ENCODE measurements at places on chromosomes 1 and 21. TPM values are rescaled to one million over a fixed set of nuclear protein-coding genes. Genes with fewer than 3 reads are reported as not detected.

DNA sequence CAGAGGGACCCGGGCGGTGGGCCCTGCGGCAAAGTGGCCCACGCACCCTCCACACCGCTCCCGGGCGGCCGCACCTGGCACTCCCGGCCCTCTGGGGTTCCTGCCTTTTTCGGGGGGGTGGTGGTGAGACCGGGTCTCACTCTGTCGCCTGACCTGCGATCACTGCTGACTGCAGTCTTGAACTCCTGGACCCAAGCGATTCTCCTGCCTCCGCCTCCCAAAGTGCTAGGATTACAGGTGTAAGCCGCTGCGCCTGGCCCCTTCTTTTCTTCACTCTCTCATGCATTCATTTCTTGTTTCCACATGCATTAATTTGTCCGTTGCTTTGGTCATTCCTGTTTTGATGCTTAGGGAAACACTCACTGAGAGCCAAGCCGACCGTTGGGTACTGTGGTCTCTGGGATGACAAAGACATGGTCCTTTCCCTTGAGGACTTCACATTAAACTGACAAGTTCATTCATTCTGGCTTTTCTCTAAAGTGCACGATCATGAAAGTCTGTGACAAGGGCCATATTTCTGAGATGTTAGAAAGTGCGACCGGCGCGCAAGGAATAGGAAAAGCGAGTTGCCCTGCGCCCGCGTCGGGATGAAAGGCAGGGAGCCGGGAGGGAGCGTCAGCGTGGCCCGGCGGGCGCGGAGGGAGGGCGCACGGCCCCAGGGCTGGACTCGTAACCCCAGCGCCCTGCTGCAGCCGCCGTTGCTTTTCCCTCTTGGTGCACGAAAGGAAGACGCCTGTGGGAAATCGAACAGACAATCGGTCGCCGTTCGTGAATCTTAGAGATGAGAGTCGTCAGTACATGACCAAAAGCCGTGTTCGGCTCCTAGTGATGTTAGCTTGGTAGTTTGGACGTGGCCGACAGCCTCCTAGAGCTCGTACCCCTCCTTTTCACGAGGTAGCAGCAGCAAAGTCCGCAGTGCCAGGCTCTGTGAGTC is 1.0 kb upstream of the MCOLN2 start:
- no peak for DNase-seq

GRCh38 chr1:180123463-180123936 is 31.2 kb upstream of the QSOX1 start:
- DNase-seq, result no peak

DNA sequence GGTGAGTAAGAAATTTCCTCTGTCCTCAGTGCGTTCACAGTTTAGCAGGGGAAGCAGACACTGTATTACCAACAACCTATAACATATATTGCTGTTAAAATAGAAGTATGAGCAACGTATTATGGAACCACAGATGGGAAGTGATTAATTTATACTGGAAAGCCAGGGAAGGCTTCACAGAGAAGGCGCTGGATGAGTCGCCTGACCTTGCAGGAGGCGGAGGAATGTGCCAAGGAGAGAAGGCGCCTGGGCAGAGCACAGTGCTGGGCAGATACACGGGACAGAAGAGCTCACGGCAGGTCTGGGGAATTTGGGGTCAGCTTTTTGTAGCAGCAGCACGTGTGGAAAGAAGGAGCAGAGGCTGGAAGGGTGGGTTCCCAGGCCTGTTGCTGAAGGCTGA is 116.3 kb downstream of the DHRS3 start:
- DNase-seq, result no peak

GRCh38 chr1:7345516-7345915 is 425.6 kb upstream of the VAMP3 start:
- no peak for DNase-seq

- no peak for DNase-seq
Measured at GRCh38 chr1:18651713-18652112, 21.1 kb downstream of the PAX7 start.

- peak; percentile 62 for DNase-seq
Measured at GRCh38 chr1:22826604-22827580, 116.3 kb downstream of the EPHB2 start.

Gene VWA5B1
- 0.43 TPM for total RNA-seq

GRCh38 chr1:153599847-153600246 is 13.1 kb downstream of the S100A16 start:
- DNase-seq, result no peak

GRCh38 chr1:178048883-178049282 is 45.0 kb upstream of the RASAL2 start:
- DNase-seq, result no peak

Gene RGS1
- total RNA-seq, result 24.7 TPM

DNA sequence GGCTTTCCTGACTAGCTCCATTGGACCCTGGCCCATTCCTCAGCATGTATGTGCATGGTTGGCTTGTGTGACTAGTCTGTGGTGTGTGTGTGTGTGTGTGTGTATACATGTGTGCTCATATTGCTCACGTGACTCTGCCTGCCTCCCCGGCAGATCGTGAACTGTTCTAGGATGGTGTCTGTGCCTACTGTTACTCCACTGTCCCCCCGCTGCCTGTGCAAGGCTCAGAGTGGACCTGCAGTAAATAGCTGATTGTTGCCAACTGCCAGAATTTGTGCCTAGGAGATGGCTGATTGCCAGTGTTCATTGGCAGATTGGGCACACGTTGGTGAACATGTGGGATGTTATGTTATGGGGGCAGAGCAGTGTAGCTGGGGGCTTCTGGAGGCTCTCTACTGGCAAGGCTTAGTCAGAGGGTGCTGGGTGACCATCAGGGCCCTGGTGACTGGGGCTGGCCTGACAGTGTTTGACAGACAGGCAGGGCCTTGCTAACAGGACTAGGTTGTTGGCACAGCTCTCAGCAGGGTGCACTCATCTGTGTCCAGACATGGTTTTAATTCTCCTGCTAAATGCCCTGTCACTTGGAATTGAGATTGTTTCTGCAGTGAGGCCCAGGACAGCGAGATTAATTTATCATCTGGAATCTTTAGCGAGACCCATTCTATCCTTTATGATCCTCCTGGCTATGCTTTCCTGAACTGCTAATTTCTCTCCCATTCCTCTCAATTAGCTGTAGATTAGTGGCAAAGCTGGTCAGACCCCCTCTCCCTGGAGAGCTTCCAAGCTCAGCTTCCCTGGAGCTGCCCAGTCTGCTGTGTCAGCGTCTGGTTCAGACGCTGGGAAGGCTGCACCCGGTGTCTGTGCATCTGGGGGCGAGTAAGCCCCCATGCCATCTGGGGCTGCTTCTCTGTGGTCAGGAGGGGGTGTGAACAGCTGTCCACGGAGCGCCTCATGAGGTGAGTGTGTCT is 20.8 kb downstream of the SLC6A17 start:
- no peak for DNase-seq

- no peak for DNase-seq
Measured at GRCh38 chr1:185788386-185788785, 54.2 kb downstream of the HMCN1 start.

Gene TIE1
- 23.6 TPM for total RNA-seq

- DNase-seq, result no peak
Measured at GRCh38 chr1:2304921-2305681, 77.0 kb downstream of the SKI start.

GRCh38 chr1:37666241-37666867 is 26.0 kb upstream of the CDCA8 start:
- DNase-seq, result no peak

GRCh38 chr1:34926156-34926555 is 3.3 kb downstream of the DLGAP3 start:
- DNase-seq, result no peak

DNA sequence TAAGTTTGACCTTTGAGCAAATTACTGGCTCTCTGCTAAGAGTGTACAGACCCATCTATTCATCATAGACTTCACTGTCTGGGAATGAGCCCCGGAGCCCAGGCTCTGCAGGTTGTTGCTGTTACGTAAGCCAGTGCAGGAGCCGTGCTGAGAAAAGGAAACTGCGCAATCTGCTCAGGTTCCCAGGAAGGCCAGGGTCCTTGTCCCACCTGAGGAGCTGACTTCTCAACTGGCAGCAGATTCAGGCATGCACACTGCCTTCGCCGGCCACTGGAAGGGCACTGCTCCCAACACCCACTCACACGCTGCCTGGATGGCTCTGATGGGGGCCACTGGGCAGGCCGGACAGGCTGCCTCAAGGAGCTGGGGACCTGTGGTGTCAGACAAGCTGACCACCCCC is 19.5 kb downstream of the RCAN1 start:
- DNase-seq, result no peak

Gene S100A14
- total RNA-seq, result 0.55 TPM

GRCh38 chr1:197471248-197471985 is 203.4 kb downstream of the CRB1 start:
- no peak for DNase-seq

- no peak for DNase-seq
Measured at GRCh38 chr1:155979597-155980343, 1.4 kb upstream of the ARHGEF2 start.

GRCh38 chr1:46065405-46065804 is 67.0 kb downstream of the PIK3R3 start:
- DNase-seq, result no peak

GRCh38 chr1:172446547-172446946 is 2.7 kb upstream of the PIGC start:
- DNase-seq, result no peak

DNA sequence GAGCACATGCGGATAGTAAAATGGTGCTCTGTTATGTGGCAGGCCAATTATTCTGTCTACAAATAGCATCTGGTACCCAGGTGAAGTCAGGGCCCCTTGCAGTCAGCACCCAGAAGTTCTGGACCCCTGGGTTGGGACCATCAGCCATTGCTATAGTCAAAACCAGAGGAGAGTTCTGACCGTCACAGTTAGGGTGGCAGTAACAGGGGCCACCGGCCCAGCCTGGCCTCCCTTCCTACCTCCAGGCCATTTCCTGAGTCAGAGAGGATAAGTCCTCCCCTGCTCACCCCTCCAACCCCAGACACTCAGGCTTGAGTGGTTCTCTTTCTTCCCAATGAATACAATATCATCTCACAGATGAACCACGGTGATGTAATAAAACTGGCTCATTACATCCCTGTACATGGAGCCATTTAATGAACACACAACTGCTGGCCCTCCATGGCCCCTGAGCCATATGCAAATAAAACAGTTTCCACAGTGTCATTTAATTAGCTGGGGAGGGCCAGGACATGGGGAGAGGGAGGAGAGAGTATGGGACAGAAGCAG is 673.6 kb downstream of the MATN1 start:
- DNase-seq, result no peak

Gene BCL2L15
- total RNA-seq, result 0.08 TPM

Gene UBE2J2
- 33.5 TPM for total RNA-seq

DNA sequence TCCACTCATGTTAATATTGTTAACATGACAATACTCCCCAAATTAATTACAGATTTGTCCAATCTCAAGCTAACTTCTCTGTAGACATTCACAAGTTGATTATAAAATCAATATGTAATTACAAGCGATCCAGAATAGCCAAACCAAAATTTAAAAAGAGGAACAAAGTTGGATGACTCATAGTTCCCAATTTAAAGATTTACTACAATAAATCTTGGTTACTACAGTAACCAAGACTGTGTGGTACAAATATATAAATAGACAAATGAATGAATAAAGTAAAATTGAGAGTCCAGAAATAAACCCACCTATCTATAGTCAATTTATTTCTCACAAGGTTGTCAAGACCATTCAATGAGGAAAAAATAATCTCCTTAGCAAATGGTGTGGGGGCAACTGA is 7.1 kb upstream of the KRTAP10-4 start:
- no peak for DNase-seq

GRCh38 chr1:35505911-35506798 is 51.0 kb downstream of the KIAA0319L start:
- DNase-seq, result no peak

Gene BRDT
- total RNA-seq, result not detected

Gene ZP4
- total RNA-seq, result not detected

Gene CD53
- 29.4 TPM for total RNA-seq

DNA sequence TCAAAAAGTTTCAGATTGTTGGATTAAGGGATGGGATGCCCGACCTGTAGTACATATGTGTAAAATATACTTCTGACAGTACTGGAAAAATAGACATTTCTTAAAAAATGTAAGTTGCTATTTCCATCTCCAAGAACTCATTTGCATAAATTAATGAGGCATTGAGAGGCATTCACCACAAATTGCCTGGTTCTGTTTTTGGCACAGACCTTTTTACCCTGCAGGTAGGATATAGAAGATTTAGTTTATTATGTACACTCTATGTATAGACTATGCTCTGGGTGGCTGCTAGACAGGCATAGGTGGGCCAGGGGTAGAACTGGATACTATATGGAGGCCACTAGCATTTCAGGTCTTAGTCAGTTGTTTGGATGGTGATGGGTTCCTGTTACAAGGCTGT is 8.0 kb downstream of the CCDC17 start:
- DNase-seq, result no peak

GRCh38 chr1:11470912-11471311 is 8.0 kb upstream of the DISP3 start:
- no peak for DNase-seq

- DNase-seq, result no peak
Measured at GRCh38 chr1:79100385-79100784, 93.9 kb upstream of the ADGRL4 start.

DNA sequence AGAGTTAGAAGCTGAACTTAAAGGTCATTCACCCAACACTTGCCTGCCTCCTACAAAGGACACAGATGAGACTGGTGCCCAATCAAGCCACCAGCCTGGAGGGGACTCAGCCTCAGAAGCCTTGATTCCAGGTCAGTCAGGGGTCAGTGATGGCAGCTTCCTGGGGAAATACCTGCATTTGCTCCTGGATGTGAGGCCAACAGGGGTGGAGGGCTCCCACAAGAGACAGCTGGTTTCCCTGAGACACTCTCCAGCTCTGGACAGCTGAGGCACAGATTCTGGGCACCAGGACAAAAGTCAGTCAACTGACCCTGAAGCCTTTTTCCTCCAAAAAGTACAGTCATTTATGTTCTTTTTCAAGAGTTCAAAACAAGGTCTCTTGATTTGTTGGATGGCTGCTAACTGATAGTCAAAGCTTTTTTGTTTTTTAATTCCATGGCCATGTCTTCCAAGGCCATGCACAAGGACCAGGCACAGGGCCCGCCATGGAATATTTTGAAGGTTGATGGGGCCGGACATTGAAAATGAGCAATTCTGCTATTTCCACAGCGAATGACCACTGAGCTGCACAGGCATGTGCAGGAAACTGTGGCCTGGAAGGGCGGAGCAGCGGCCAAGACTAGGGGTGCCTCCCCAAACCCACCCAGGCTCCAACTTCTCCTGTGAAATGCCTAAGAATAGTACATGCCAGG is 1.8 kb downstream of the C2CD2 start:
- DNase-seq, result no peak

All from right atrium auricular region (tissue), 2 donors.